ENCODE measurements at places on chromosomes 5 and 9.
A peak's percentile ranks its signal among the peaks of the same experiment; 100 is the strongest.

GRCh38 chr9:114737118-114737517 is 55.1 kb upstream of the TEX48 start:
- DNase-seq: peak; percentile 14

DNA sequence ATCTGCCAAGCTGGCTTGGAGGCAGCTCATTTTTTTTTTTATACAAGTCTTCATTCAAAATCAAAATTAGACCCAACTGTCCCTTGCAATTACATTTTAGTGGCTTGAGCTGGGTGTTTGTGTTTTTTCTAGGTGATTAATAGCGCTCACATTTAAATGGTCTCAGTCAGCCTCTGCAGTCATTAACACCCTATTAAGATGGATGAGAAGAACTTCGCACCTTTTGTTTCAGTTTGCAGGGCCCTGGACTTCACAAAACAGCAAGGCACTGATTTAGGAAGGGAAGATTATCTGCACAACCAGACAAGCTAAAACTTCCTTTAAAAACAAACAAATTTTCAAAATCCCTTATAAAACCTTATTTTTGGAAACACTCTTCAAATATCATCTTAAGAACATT is 374.8 kb downstream of the EFNA5 start:
- DNase-seq: peak; percentile 20

DNA sequence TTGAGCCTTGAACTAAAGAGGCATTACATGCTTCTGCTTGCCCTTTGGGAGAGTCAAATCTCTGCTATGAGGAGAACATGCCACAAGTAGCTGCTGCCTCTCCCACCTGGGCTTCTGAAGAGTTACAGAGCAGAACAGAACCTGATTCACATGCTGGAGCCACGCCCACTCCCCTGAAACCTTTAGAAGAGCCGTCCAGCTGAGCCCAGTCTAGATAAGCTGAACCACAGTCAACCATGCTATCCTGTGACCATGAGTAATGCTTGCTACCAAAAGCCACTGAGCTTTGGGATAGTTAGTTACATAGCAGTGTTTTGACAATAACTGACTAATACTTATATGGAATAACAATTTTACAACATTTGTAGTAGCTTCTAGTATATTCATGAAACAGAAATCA is 111.0 kb upstream of the VCAN start:
- no peak for DNase-seq

DNA sequence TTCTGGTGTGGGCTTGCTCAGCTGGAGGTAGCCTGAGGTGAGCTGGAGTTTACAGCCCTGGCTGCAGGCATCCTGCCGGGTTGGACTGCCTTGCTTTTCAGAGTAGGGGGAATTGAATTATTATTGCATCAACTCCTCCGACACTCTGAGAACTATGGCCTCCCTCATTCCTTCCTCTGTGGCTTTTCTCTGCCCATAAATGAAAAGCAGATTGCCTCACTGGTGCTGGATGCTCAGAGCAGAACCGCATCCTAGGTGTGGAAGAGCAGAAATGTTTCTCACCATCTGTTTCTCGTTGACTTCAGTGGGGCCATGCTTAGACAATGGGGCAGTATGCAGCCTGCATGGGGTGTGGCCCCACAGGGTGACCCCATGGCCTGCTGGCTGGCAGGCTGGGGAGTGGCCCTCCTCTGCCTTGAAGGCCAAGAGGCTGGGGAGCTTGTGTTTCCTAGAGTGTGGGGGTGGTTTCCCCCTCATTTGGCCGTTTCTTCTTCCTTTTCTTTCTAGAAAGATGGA is 27.3 kb upstream of the TGFBI start:
- DNase-seq: no peak

DNA sequence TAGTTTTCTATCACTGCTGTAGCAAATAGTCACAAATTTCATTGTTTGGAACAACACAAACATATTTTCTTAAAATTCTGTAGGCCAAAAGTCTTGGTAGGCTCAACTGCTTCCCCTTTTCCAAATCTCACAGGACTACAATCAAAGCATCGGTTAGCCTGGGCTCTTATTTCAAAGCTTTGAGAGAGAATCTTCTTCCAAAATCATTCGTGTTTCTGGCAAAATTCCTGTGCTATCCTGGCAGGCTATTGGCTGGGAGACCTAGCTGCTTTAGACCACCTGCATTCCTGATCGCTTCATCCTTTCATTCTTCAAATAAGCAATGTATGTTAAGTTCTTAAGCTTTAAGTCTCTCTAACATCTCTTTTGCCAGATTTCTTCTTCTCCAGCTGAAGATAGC is 629.8 kb upstream of the CDH18 start:
- no peak for DNase-seq

- no peak for DNase-seq
Observed at GRCh38 chr5:52579391-52579790, 208.3 kb upstream of the ITGA1 start.

GRCh38 chr5:55570026-55570425 is 35.3 kb upstream of the PLPP1 start:
- peak; percentile 42 for DNase-seq

DNA sequence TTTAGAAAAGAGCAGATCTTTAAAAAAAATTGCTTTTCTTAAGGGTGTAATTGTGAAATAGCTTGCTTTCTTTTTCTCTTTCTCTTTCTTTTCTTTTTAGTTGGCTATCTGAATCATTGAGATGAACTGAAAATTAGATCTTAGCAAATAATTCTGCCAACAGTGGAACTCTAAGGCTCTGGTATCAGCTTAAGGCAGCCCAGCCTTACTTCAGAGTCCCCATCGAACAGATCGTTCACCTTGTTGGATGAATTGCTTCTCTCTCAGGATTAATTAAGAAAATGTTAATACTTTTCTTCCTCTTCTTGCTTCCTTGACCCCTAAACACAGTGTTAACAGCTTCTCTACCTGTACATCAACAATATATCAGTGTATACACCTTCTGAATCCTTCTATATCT is 92.1 kb downstream of the ZCCHC7 start:
- DNase-seq: no peak

DNA sequence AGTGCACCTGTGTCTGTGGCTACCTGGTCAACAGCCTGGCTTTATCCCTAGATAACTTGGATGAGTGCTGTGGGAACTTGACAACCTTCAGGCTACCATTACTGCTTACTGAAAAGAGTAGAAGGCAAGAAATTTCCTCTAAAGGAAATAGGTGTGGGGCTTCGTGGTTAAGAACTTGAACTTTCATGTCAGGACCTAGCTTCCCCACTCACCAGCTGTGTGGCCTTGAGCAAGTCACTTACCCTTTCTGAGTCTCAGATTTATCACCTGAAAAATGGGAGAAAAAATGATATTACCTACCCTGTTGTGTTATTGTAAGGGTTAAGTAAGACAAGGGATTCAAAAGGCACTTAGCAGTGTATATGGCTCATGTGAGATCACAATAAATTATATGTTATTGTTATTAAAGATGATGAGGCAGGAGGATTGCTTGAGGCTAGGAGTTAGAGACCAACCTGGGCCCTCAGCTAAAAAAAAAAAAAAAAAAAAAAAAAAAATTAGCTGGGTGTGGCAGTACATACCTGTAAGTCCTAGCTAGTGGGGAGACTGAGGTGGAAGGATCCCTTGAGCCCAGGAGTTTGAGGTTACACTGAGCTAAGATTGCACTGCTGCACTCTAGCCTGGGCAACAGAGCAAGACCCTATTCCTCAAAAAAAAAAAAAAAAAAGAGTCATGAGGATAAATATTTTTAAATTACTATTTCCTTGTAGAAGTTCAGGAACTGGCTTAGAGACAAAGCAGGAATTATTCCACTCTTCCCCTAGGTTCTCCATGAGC is 97.0 kb upstream of the SPRY4 start:
- DNase-seq: no peak

DNA sequence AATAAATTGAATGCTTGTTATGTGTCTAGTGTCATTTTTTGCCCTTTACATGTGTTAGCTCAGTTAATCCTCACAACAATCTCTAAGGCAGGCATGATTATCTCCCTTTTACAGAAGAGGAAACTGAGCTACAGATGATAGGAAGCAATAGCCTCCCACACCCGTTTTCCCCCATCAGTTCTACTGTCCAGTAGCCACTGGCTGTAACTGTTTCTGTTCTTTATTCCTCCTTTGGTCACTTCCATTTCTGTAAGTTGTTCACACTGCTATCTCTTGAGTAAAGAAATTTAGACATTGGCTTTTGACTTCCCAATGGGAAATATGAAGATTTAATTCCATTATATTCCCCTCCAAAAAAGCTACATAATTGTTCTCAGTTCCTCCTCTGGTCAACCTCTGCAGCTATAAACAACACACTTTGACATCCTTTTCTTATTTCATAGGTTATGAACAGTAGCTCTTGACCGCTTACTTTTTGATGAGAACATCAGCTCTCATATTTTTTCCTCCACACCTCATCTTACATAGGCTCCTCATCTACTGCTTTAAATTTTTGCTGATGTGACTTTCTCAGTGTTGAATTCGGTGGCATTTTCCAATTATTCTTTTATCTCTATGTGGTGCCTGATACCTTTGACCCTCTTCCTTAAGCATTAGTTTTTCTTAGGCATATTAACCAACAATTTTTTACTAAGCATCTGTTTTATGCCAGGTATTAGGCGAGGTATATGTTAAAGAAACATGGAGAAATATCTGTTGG is 21.4 kb downstream of the SPZ1 start:
- no peak for DNase-seq

DNA sequence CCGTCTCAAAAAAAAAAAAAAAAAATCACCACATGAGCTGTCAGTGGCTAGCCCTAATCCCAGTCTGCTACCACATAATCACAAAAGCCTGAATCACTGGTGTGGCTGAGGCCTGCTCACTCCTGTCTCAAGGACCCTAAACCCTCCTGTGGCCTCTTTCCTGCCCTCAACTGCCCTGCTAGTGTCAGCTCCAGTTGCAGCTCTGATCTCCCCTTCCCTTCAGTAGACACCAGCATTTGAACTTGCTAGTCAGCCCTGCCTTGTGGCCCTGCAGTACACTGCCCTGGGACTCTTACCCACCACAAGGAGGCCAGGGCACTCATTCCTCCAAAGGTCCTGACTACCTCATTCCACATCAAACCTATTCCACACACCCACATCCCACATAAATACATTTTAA is 9.5 kb upstream of the P4HA2 start:
- DNase-seq: no peak

- DNase-seq: peak; percentile 73
Observed at GRCh38 chr5:84383816-84384603, 670 bp downstream of the EDIL3 start.

- DNase-seq: no peak
Observed at GRCh38 chr9:93012963-93013855, 45.3 kb upstream of the SUSD3 start.

DNA sequence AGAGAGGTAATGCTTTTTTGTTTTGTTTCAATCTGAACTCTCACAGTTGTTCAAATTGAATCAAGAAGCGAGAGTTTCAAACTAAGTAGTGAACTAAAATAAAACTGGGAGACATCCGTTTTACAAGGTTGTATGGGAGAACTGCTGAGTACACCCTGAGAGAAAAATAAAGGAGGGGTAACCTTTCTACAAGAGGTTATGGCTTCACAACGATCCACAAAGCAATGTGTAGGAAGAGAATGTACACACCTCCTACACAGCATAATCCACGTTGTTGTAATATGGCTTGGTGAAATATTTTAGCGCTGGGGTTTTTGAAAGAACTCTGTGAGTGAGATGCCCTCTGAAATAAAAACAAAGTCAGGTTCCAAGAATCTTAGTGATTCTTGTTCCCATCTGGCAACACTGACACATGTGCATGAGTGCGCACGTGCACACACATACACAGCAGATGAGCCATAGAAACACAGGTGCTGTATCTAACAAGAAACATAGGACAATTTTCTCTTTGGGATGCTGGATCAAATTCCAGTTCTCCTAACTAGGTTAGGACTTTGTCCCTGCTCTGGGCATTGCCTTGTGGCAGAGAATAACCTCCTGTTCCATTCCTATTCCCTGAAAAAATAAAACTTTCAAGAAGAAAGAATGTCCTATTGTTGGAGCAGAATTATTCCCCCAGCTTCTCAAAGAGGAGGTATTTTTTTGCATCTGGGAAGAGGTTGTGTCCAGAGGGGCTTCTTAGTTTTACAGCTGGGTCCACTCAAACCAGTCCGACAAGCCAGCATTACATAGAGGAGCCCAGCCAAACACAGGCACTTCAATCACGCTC is 94.5 kb upstream of the EFNA5 start:
- DNase-seq: peak; percentile 30

DNA sequence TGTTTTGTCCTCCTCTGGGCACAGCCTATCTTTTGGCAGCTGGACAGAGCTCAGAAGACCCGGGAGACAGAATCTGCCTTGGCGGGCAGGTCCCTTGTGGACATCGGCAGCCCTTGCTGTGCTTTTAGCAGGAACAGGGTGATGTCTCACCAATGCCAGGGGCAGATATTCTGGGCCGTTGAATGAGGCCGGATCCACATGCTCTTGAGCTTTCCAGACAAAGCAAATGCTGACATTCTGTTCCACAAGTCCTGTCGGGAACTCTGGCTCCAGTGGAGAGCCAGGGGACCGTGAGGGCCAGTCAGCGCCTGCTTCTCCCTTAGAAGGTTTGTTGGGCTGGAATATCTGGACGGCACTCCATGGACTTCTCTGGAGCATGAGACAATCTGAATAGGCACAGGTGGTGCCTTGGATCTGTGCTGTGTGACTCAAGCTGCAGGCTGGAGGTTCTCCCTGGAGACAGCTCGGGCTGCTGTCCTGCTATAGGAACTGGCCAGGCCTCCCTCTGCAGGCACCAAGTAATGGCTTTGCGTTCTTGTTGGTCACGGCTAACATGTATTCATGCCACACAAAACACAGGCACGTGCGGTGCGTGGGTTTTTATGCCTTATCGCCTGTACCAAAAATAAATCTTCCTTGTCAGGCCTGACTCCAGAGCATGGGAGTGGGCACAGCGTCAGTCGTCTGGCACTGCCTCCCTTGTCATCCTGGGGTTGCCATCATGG is 80.3 kb downstream of the GADD45G start:
- no peak for DNase-seq

GRCh38 chr5:75707911-75708509 is 9.2 kb downstream of the POC5 start:
- no peak for DNase-seq

DNA sequence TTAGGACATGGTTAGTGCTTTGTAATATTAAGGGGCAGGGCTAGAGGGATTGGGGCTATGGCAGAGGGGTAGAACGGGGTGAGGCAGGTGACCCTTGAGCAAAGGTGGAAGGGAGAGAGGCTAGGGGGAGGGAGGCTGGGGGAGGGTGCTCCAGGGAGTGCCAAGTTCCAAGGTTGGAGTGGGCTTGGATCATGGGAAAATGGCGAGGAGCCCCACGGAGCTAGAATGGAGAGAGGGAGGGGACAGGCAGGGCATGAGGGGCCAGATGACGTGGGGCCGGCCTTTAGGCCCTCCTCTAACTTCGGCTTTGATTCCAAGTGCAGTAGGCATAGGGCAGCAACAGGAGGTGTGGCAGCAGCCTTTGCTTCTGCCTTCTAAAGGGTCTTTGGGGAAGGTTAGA is 171.8 kb upstream of the PANK3 start:
- no peak for DNase-seq

DNA sequence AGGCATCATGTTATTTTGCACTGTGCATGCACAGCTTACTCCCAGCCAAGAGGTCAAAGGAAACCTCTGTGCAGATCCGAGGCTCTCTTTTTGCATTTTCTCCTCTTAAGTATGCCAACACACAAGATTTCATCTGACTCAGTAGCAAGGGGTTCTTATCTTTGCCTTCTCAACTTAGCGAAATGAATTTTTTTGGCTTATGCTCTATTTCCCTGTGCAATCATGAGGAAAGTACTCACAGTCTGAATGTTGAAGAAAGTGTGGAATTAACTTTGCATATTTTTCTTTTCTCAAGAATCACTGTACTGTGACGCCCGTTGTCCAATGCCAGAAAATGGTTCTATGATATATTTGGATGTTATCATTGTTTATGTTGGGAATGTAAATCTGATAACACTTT is 173.5 kb upstream of the FBXL7 start:
- no peak for DNase-seq

GRCh38 chr5:68886814-68887213 is 207.0 kb upstream of the SLC30A5 start:
- no peak for DNase-seq

Data from ELF-1 (cell line).